Stimulated activated CD4-positive, alpha-beta T cell treated with anti-CD3 and anti-CD28 coated beads, TNF-alpha, amount 100 ng/mL, for 4 hours (primary cell): ENCODE measurements at places on chromosomes 16 and 17.

DNA sequence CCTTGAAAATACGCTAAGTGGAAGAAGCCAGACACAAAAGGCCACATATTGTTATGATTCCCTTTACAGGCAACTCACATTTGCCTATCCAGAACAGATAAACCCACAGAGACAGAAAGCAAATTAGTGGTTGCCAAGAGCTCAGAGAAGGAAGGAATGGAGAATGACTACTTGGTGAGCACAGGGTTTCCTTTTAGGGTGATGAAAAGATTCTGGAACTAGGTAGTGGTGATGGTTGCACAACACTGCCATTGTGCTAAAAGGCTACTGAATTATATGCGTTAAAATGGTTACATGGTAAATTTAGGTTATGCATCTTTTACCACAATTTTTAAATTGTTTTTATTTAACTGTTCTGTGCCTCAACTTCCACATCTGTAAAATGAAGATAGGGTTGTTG is 4.4 kb downstream of the COPRS start:
- DNase-seq: no peak

GRCh38 chr17:75652934-75653549 is 13.9 kb downstream of the RECQL5 start:
- no peak for DNase-seq

DNA sequence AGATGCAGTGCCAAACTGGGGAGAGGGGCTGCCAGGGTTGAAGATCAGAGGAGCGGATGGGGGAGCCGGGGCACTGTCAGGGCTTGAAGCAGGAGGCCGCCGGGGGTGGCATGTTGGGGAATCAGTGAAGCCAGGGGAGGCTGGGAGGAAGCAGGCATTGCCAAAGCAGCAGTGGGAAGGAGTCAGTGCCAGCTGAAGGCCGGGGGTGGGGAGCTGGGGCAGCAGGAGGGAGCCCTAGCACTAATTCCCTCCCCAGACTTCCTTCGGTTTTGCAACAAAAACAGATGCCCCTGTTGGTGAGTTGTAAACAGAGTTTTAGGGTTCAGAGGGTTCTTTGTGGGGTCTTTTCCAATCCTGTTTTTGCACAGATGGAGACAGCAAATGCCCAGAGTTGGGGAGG is 10.9 kb upstream of the TAC4 start:
- DNase-seq: no peak

DNA sequence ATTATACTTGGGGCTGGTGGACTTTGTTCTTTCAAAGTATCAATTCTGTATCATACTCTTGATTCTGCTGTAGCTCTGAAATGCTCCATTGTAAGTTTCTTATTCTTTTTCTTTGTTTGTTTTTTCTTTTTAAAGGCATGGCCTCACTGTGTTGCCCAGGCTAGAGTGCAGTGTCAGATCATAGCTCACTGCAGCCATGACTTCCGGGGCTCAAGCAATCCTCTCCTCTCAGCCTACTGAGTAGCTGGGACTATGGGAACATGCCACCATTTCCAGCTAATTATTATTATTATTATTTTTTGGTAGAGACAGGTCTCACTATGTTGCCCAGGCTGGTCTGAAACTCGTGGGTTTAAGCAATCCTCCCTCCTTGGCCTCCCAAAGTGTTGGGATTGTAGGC is 38.9 kb upstream of the METTL9 start:
- DNase-seq: no peak

GRCh38 chr16:86616906-86617305 is 38.6 kb downstream of the FOXL1 start:
- no peak for DNase-seq

- DNase-seq: no peak
Measured at GRCh38 chr17:4580291-4580690, 4.0 kb upstream of the SMTNL2 start.

DNA sequence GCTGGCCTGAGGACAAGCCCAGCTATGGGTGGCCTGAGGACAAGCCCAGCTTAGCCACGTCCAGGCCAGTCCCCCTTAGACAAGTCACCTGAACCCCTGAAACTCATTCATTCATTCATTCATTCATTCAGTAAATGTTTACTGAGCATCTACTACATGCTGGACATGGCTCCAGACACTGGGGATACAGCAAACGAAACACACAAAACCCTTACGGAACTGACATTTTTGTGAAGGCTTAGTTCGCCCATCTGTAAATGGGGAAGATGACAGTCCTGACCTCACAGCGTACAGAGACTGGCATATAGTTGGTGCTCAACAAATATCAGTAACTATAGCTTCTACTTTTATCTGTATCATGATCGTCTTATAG is 37.5 kb downstream of the PPL start:
- no peak for DNase-seq
